ENCODE measurements at places on chromosomes 6 and 20.

GRCh38 chr20:20731945-20732296, 19.5 kb upstream of the RALGAPA2 start:
- no peaks in the 10 kb centered on the region for H3K36me3 ChIP-seq
- H3K4me1 ChIP-seq, result peaks cover 10% of the 10 kb centered on the region
- no peak overlapping the region for H3K4me3 ChIP-seq
- H3K27me3 ChIP-seq, result no peaks in the 10 kb centered on the region
- H3K27ac ChIP-seq, result no peak overlapping the region

DNA sequence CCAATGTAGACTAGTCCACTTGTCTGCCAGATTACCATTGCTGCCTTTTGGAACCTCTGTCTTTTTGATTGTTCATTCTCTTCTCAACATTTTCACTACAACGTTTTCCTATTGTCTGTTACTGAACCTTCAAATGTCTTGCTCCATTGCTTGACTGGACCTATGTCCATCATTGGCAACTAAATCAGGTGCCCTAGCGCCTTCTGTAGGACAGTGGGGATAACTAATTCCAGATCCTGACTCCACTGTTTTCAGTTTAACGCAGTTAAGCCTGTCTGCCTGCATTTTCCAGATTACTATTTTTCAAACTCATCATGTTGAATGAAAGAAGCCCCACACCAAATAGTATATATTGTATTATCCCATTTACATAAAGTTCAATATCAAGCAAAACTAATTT, 433.6 kb downstream of the RNF144B start:
- no peaks in the 10 kb centered on the region for H3K4me1 ChIP-seq
- no peak overlapping the region for H3K27ac ChIP-seq
- no peaks in the 10 kb centered on the region for H3K36me3 ChIP-seq
- H3K27me3 ChIP-seq, result no peaks in the 10 kb centered on the region

GRCh38 chr6:85443349-85444117, 6.3 kb upstream of the NT5E start:
- no peaks in the 10 kb centered on the region for H3K4me1 ChIP-seq
- H3K4me3 ChIP-seq, result no peak overlapping the region
- no peak for DNase-seq
- H3K27ac ChIP-seq, result no peak overlapping the region
- H3K27me3 ChIP-seq, result peaks cover 2% of the 10 kb centered on the region

- H3K4me1 ChIP-seq, result no peaks in the 10 kb centered on the region
- H3K27ac ChIP-seq, result no peak overlapping the region
- H3K4me3 ChIP-seq, result no peak overlapping the region
- H3K27me3 ChIP-seq, result no peaks in the 10 kb centered on the region
- H3K36me3 ChIP-seq, result no peaks in the 10 kb centered on the region
These were observed 542.1 kb upstream of the AGPAT4 start for GRCh38 chr6:161815965-161816364.

GRCh38 chr20:58719971-58720371, 27.4 kb downstream of the NPEPL1 start:
- no peak for DNase-seq
- no peaks in the 10 kb centered on the region for H3K36me3 ChIP-seq
- no peak overlapping the region for H3K4me3 ChIP-seq
- no peak overlapping the region for H3K27ac ChIP-seq
- peaks cover 8% of the 10 kb centered on the region for H3K27me3 ChIP-seq

- no peaks in the 10 kb centered on the region for H3K27me3 ChIP-seq
- H3K36me3 ChIP-seq, result no peaks in the 10 kb centered on the region
- H3K4me3 ChIP-seq, result no peak within 1 kb of the TSS
- H3K4me1 ChIP-seq, result peaks cover 35% of the 10 kb centered on the region
These were observed at the start of gene SIRPB1 for GRCh38 chr20:1619861-1620444. SIRPB1 (minus strand) TSS chr20:1620009; CDS start chr20:1619944, 65 bp downstream.

DNA sequence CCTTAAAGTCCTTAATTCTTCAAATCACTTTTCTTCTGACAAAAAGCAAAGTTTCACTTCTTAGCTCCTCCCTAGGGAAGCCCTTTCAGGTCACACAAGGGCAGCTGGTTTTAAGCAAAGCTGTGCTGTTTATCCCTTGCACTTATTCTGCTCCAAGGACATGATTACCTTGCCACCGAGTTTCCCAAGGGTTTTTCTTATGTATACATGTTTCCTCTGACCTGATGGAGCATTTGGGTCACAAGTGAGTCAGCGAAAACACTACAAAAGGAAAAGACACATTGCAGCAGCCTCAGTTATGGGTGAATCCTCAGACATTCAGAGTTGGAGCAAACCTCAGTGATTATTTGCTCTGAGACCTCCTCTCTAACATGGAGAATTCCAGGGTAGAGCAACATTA, 26.6 kb upstream of the ILRUN start:
- no peaks in the 10 kb centered on the region for H3K4me1 ChIP-seq
- no peaks in the 10 kb centered on the region for H3K36me3 ChIP-seq
- DNase-seq, result no peak

DNA sequence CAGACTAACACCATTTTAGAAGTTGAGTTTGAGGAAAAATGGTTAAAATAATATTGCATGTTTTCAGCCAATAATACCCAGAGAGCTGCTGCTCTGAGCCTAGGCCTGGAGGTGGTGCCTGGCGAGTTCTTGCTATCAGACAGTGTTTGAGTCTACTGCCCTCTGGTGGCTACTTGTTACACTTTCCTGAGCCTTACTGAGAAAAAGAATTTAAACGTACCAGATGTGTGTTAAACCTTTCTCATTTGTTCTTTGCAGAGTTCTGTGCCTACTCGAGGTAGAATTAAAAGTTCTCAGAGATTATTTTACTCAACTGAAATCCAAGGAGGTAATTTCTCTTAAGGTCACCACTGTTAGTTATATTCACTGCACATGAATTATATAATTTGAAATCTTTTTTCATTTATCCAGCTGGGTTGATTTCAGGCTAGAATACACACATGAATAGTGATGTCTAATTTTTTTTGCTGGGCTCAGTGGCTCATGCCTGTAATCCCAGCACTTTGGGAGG, 38.2 kb downstream of the SHLD1 start:
- H3K4me3 ChIP-seq, result no peak overlapping the region
- H3K27me3 ChIP-seq, result no peaks in the 10 kb centered on the region
- no peak overlapping the region for H3K27ac ChIP-seq

DNA sequence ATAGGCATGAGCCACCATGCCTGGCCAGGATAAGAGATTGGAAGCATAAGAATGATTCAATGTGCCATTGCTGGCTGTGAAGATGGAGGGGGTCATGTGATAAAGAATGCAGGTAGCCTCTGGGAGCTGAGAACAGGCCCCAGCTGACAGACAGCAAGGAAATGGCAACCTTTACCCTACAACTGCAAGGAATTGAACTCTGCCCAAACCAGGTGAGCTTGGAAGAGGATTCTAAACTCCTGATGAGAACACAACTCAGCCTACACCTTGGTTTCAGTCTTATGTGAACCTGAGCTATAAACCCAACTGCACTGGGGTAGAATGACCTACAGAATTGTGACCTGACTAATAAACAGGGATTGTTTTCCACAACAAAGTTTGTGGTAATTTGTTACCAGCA, 82.0 kb upstream of the AKIRIN2 start:
- no peak overlapping the region for H3K27ac ChIP-seq
- H3K36me3 ChIP-seq, result no peaks in the 10 kb centered on the region
- H3K4me3 ChIP-seq, result no peak overlapping the region
- no peak for DNase-seq

DNA sequence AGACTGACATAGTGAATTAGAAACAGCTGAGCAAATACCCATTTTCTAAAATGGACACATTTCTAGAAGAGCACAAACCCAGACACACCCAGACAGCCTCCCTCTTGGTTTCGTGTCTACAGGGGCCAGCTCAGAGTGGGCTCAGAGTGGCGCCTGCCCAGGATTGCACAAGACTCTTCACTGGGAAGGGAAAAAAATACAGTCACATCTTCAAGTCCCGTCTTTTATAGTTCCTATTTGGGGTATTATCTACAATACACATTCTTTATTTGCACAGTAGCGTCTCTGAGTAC, 246.1 kb upstream of the AFDN start:
- no peaks in the 10 kb centered on the region for H3K4me1 ChIP-seq
- H3K36me3 ChIP-seq, result no peaks in the 10 kb centered on the region
- no peak overlapping the region for H3K4me3 ChIP-seq
- H3K27ac ChIP-seq, result no peak overlapping the region

- H3K4me3 ChIP-seq, result no peak overlapping the region
- H3K36me3 ChIP-seq, result no peaks in the 10 kb centered on the region
- peaks cover 4% of the 10 kb centered on the region for H3K4me1 ChIP-seq
- no peak for DNase-seq
- H3K27ac ChIP-seq, result no peak overlapping the region
These were observed 4.9 kb downstream of the TGM2 start for GRCh38 chr20:38159957-38160756.

DNA sequence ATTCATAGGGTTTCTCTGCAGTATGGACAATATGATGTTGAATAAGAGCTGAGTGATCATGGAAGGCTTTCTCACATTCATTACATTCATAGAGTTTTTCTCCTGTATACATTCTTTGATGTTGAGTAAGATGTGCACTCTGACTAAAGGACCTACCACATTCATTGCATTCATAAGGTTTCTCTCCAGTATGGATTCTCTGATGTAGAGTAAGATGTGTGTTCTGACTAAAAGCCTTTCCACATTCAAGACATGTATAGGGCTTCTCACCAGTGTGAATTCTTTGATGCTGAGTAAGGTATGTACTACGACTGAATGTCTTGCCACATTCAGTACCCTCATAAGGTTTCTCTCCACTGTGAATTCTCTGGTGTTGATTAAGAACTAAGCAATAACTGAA, 29.3 kb upstream of the ZNF391 start:
- no peak for DNase-seq
- no peaks in the 10 kb centered on the region for H3K4me1 ChIP-seq
- H3K27ac ChIP-seq, result no peak overlapping the region
- peaks cover 2% of the 10 kb centered on the region for H3K27me3 ChIP-seq
- no peak overlapping the region for H3K4me3 ChIP-seq

GRCh38 chr6:29791786-29792122, 35.9 kb upstream of the HLA-G start:
- H3K27ac ChIP-seq, result no peak overlapping the region
- peaks cover 19% of the 10 kb centered on the region for H3K27me3 ChIP-seq
- peaks cover 18% of the 10 kb centered on the region for H3K4me1 ChIP-seq

- no peak for DNase-seq
- no peak overlapping the region for H3K27ac ChIP-seq
- no peak overlapping the region for H3K4me3 ChIP-seq
- no peaks in the 10 kb centered on the region for H3K27me3 ChIP-seq
- peaks cover 58% of the 10 kb centered on the region for H3K36me3 ChIP-seq
These were observed 13.6 kb downstream of the CDC5L start for GRCh38 chr6:44401138-44401537.

GRCh38 chr20:38445901-38446425, 10.8 kb upstream of the SNHG17 start:
- H3K27ac ChIP-seq, result peak overlapping the region; percentile 85
- H3K27me3 ChIP-seq, result no peaks in the 10 kb centered on the region
- no peaks in the 10 kb centered on the region for H3K36me3 ChIP-seq
- no peak for DNase-seq
- peaks cover 25% of the 10 kb centered on the region for H3K4me1 ChIP-seq

DNA sequence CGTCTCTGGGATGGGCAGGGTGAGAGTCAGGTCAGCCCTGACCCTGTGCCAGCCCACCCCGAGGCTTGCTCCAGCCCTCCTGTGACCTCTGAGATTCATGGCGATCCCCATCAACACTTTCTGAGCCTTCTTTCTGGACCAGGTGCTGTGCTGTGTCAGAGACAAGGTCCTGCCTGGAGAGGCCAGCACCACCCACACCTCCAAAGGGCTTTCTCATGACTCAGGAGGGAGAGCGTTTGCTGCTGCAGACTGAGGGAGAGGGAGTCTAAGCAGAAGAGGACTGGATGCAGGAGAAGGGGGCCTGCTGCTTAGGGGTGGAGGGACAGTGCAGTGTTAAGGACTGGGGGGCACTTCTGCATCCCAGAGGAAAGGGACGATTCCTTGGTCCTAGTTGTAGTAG, 193.5 kb downstream of the LRFN2 start:
- H3K27ac ChIP-seq, result no peak overlapping the region
- H3K4me3 ChIP-seq, result no peak overlapping the region
- H3K4me1 ChIP-seq, result peaks cover 14% of the 10 kb centered on the region
- H3K36me3 ChIP-seq, result no peaks in the 10 kb centered on the region

- no peak overlapping the region for H3K4me3 ChIP-seq
- no peaks in the 10 kb centered on the region for H3K4me1 ChIP-seq
- H3K27ac ChIP-seq, result no peak overlapping the region
- H3K36me3 ChIP-seq, result no peaks in the 10 kb centered on the region
- no peak for DNase-seq
- no peaks in the 10 kb centered on the region for H3K27me3 ChIP-seq
These were observed 914.9 kb upstream of the FLRT3 start for GRCh38 chr20:15252304-15252703.

GRCh38 chr20:62357187-62357667, 9.9 kb downstream of the LAMA5 start:
- DNase-seq, result no peak
- H3K4me1 ChIP-seq, result no peaks in the 10 kb centered on the region
- no peaks in the 10 kb centered on the region for H3K27me3 ChIP-seq
- no peak overlapping the region for H3K27ac ChIP-seq
- no peaks in the 10 kb centered on the region for H3K36me3 ChIP-seq

DNA sequence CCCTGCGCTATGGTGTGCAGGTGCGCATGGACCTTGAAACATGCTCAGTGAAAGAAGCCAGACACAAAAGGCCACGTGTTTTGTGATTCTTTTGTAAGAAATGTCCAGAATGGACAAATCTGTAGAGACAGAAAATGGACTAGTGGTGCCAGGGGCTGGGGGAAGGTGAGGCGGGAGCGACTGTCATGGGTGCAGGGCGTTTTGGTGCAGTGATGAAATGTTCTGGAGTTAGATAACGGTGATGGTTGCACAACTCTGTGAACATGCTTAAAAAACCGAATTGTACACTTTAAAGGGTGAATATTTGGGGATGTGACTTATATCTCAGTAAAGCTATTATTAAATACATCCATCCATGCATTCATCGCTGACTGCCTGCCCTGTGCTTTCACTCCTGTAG, 31.7 kb upstream of the NTSR1 start:
- no peak overlapping the region for H3K4me3 ChIP-seq
- no peaks in the 10 kb centered on the region for H3K27me3 ChIP-seq
- no peak for DNase-seq
- H3K27ac ChIP-seq, result no peak overlapping the region

- H3K27me3 ChIP-seq, result peaks cover 16% of the 10 kb centered on the region
- no peak overlapping the region for H3K4me3 ChIP-seq
These were observed 1.9 kb upstream of the MYT1 start for GRCh38 chr20:64162239-64162910.

GRCh38 chr6:149985481-149985937, 21.8 kb downstream of the ULBP1 start:
- H3K27ac ChIP-seq, result no peak overlapping the region
- no peak for DNase-seq
- H3K4me1 ChIP-seq, result peaks cover 14% of the 10 kb centered on the region
- H3K27me3 ChIP-seq, result peaks cover 64% of the 10 kb centered on the region

GRCh38 chr6:4008324-4009047, 70.5 kb downstream of the FAM217A start:
- H3K4me3 ChIP-seq, result no peak overlapping the region
- peaks cover 7% of the 10 kb centered on the region for H3K4me1 ChIP-seq
- DNase-seq, result no peak
- peaks cover 2% of the 10 kb centered on the region for H3K36me3 ChIP-seq

GRCh38 chr20:61055180-61056010, 196.7 kb upstream of the CDH4 start:
- H3K4me1 ChIP-seq, result no peaks in the 10 kb centered on the region
- no peaks in the 10 kb centered on the region for H3K36me3 ChIP-seq
- no peaks in the 10 kb centered on the region for H3K27me3 ChIP-seq
- no peak overlapping the region for H3K27ac ChIP-seq

- no peaks in the 10 kb centered on the region for H3K27me3 ChIP-seq
- H3K27ac ChIP-seq, result no peak overlapping the region
- DNase-seq, result no peak
These were observed 328.5 kb upstream of the QKI start for GRCh38 chr6:163085861-163086623.
